ENCODE measurements at places on chromosomes 4 and X.

DNA sequence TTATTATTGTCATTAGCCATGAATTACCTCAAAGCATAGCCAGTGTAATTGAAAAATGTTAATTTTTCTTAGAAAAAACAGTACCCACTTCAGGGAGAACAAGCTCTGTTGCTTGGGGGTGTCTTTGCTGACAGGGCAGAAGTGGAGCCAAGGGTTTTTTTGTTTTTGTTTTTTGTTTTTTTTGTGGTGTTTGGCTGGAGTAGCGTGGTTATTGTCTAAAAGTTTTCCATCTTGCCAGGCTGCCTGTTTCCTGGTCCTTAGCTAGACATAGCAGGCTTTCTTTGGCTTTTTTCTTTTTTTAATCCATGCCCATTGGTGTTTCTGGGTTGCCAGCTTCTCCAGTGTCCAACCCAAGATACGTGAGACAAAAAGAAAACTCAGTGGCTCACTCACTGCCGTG is 61.5 kb downstream of the CASP3 start:
- DNase-seq, result no peak

DNA sequence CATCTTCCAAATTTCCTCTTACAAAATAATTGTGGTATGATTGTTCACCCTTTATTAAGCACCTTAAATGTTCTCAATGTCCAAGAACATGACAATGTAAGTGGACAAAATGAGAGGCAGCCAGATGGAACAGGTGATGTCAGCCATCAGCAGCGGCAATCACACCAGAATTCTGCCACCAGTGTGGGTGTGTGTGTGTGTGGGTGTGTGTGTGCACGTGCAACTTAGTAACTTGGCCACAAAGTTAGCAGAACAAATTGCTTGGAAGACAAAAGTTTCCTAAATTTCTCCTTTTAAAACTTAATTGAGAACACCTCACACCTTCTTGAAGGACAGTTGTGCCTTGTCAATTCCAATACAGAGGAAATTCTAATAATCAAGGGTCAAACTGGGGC is 18.7 kb downstream of the LNX1 start:
- DNase-seq, result no peak

DNA sequence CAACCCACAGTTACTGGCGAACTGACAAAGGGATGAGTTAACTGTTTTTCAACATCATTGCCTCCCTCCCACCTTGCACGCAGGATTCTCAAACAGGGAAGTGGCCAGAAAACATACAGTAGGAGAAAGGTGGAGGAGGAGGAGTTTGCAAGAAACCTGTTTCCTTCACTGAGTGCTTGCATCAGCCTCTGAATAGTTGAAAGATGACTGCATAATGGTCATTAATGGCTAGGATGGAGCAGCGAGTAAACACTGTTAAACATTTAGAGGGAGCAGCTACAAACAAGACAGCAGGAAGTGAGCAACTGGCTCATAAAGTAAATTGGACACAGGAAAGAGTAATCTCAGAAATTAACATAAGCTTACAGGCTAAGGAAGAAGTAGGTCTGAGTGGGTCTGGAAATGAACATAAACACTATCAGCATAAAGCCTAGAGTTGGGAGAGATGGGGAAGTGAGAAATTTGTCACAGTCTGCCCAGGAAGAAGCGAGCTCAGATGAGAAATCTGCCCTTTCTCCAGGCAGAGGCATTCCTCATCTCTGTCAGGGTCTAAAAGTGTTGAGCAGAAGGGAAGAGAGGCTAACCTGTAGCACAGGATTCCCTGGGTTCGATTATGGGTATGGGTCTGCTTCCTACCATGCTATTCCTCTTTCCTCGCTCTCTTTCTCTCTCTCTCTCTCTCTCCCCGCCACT is 38.6 kb downstream of the TRPC5OS start:
- DNase-seq, result no peak

DNA sequence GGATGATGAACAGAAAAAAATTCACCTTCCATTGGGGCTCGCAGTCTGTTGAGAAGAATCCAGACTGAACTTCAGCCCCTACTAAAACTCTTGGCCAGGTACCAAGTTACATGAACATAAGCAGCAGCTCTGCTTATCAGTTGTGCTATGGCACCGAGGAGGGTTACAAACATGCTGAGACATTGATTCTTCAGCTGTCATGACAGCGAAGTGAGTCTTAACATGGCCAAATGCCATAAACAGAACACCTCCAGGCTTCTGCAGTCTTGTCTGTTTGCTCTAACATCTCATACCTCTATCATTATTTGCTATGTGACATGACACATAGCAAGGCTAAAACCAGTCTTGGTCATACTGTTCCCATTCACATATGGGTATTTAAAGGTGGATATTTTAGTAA is 521.5 kb downstream of the GRID2 start:
- no peak for DNase-seq

GRCh38 chrX:145919400-145919799 is 101.8 kb downstream of the SLITRK2 start:
- DNase-seq, result no peak

- DNase-seq, result no peak
Observed at GRCh38 chr4:165810726-165811125, 62.3 kb upstream of the TLL1 start.

DNA sequence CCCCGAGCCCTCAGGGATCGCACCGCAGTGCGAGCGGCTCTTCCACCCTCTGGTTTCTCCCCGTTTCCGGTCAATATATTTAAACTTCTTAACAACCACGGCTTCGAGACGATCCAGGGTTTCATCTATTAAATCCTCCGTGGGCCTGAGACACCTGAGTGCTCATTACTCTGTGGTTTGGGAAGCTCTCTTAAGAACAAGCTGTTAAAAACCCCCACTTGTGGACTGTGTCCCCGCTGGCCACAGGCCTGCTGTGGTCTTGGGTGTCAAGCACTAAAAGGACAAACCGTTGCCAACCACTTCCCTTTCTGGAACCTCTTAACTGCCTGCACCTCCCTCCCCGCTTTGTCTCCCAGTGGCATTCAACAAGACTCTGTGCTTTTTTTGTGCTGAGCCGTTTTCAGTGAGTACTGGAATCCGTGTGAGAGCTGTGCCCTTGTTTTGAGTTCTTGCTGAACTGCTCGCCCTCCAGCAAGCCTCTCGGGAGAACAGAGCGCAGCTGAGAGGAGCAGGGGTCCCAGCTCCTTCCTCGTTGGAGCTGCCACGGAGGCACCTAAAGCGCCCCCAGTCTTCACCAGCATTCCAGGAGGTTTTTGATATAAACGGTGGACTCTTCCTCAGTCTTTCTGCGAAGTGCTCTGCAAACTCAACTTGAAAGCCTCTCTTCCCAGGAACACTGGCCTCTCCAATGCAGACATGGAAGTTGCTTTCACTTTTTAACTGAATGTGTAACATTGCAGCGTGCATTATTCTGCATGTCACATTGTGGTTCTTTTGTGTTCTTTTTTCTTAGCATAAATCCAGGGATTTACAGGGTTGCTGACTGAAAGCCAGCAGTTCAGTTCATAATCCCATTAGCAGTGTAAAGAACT is 691 bp upstream of the IGFBP7 start:
- DNase-seq, result no peak

- no peak for DNase-seq
Observed at GRCh38 chr4:2426711-2427275, 8.0 kb downstream of the CFAP99 start.

DNA sequence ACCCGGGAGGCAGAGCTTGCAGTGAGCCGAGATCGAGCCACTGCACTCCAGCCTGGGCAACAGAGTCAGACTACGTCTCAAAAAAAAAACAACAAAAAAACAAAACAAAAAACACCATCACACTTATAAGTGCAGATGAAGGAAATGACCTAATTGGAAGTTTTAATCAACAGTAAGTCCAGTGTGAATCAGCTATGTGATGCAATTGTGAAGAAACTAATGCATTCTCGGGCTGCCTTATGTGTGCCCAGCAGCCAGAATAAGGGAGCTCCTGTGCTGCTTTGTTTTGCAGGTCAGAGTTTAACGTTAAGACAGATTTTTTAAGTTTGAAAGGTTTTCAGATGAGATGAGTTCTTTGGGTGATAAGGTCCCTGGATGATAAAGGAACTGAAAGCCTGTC is 10.8 kb downstream of the DAPP1 start:
- no peak for DNase-seq

DNA sequence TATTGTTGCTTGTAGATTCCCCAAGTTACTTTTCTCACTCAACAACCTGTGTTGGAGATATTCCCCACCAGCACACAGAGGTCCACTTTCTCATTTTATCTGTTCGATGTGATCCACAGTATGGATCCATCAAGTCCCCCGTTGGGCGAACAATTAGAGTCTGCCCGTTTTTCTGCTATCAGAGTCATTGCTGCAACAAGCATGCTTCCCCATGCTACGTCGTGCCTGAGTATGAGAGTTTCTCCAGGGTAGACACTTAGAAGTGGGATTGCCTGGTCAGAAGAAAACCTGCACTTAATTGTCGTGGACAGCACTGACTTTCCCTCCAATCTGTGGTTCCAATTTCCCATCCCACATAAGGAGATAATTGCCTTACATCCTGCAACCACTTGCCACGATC is 62.7 kb upstream of the SHOX start:
- no peak for DNase-seq

- no peak for DNase-seq
Observed at GRCh38 chr4:7761720-7762119, 177.9 kb downstream of the AFAP1 start.

DNA sequence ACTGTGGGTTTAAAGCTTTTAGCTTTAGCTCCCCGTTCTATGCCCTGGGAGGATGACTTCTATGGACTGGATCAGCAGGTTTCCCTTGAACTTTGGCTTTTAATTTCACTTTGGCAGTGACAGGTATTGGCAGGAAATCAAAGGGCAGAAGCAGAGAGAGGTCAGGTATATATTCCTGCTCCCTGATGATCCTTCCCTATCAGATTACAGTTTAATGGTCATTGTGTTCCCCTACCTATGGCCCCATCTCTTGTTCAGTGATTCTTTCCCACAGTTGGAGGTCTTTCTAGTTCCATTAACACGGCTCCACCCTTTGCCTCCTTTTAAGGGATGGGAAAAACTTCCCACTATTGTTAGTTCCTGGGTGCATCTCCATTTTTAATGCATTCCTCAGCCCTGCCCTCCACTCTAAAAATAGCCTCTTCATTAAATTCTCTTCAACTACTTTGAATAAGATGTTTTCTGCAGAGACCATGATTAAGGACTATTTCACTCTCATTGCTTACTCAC is 107.8 kb upstream of the TMEM47 start:
- DNase-seq, result no peak

- DNase-seq, result no peak
Observed at GRCh38 chrX:118261151-118261550, 84.8 kb upstream of the WDR44 start.

DNA sequence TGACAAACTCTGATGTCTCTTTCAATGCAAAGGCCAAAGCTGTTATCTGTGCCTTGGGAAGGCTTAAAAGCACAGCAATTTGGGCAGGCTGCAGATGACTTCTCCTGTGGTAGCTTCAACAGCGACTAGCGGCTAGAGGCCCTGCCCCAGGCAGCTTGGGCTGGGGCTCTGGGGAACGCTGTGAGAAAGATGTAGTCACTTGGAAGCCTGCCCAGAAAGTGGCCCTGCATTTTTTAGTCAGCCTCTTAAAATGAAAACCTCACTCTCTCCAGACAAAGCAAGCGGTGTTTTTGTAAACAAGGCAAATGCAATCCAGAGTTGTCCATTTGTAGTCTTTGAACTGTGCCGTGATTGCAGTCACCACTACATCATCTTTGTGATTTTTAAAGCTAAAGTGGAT is 27.5 kb downstream of the PCYT1B start:
- no peak for DNase-seq

GRCh38 chr4:88953400-88953799 is 103.6 kb downstream of the FAM13A start:
- no peak for DNase-seq

DNA sequence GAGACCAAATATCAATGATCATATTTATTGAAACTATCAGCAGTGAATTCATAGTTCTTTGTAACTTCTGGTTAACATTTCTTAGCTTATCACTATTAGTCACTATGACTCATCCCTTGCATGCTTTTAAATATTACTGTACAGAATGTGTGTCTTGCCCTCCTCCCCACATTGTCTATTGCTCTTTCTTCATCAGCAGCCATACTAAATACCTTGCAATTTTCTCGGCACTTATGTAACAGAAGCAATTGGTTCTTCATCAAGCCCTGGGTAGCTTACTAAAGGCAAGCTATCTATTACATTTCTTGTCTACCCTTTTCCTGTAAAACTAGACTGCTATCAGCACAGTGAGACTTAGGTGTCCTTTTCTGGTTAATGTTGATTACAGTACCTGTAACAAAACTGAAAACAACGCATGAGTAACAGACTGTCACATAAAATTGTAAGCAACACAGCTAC is 8.2 kb downstream of the KLHL4 start:
- no peak for DNase-seq

DNA sequence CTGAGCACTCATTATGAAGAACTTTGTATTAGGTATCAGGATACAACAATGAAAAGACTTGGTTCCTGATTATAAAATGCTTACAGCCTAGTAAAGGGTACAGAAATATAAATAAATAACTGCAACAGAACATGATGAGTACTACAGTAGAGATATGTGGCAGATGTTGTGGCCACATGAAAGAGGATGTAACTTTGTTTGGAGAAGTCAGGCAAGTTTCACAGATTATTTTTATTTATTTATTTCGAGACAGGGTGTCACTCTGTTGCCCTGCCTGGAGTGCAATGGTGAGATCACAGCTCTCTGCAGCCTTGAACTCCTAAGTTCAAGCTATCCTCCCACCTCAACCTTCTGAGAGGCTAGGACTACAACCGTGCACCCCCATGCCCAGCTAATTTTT is 15.8 kb upstream of the UBE2K start:
- no peak for DNase-seq
